ENCODE measurements at places on chromosomes 6 and 20. TPM values are rescaled to one million over a fixed set of nuclear protein-coding genes. Genes with fewer than 3 reads are reported as not detected.

DNA sequence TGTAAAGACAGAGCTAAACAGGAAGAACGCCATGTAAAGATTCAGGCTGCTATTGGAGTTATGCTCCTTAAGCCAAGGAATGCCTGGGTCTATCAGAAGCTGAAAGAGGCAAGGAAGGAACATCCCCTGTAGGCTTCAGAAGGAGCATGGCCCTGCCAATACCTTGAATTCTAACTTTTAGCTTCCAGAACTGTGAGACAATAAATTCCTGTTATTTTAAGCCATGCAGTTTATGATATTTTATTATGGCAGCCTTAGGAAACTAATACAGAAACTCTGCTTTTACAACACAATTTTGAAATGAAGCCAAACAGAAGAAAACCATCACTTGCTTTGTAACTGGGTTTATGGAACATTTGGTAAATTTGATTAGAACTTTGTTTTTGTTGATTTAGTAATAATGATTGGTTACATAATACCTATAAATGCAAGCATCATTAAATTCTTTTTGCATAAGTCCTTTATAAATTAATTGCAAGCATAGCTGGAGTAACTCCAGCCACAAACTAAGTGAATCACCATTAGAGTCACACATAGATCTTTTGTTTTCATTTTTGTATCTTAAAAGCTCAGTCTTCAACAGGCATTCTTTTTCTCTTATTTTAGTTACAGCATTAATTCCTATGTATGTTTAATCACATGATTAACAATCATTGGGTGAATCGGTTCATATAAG is 33.5 kb upstream of the TSPYL1 start:
- DNase-seq, result peak; percentile 48

GRCh38 chr6:138115877-138116660 is 8.8 kb upstream of the PERP start:
- DNase-seq, result peak; percentile 82

GRCh38 chr20:40676491-40677269 is 12.4 kb downstream of the MAFB start:
- DNase-seq, result no peak

- DNase-seq, result no peak
Observed at GRCh38 chr6:45512717-45513116, 135.0 kb upstream of the SUPT3H start.

DNA sequence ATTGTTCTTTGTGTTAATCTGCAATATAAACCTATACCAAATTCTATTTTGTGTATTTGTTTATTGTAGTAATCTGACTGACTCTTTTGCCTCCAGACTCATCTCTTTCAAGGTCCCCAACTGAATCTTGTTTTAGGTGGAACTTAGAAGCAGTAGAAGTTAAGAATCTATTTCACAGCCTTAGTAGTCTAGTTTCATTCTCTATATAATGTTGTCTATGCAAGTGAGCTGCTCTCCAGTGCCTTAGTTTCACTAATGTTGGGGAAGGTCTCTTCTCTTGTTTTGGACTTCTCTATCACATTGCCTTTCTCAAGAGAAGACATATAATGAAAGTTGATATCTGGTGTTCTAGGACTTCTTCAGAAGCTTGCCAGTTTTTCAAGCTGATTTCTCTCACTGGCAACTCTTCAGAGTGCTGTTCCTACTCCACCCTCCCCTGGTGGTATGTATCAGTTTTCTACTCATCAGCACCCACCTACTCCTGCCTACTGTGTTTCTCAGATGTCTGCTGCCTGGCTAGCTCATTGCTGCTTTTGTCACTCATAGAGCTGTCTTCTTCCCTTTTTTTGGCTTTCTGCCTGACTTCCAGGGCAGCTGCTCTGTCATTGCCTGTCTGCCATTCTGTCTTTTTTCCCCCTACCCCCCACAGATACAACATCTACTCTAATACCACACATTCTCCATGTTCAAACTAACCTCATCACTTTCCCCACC is 82.1 kb downstream of the PTPRA start:
- DNase-seq, result no peak

GRCh38 chr6:142781129-142781528 is 163.8 kb downstream of the HIVEP2 start:
- no peak for DNase-seq

DNA sequence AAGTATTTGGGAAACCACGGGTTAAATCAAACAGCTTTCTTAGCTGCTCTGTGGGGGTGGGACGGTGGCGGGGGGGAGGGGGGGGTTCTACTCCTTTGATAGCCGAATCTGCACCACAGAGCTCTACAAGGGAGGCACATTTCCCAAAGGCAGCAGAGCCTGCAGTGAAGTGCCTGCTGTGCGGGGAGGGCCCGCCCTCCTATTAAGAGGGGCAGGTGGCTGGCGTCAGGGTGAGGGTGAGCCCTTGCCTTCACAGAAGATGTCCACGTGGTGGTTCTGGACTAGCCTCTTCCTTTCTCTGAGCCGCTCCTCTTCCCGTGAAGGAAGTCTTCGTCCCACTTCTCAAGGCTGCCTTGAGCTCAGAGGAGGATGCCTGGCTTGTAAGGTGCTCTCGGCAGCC is 174.9 kb upstream of the THBS2 start:
- no peak for DNase-seq

DNA sequence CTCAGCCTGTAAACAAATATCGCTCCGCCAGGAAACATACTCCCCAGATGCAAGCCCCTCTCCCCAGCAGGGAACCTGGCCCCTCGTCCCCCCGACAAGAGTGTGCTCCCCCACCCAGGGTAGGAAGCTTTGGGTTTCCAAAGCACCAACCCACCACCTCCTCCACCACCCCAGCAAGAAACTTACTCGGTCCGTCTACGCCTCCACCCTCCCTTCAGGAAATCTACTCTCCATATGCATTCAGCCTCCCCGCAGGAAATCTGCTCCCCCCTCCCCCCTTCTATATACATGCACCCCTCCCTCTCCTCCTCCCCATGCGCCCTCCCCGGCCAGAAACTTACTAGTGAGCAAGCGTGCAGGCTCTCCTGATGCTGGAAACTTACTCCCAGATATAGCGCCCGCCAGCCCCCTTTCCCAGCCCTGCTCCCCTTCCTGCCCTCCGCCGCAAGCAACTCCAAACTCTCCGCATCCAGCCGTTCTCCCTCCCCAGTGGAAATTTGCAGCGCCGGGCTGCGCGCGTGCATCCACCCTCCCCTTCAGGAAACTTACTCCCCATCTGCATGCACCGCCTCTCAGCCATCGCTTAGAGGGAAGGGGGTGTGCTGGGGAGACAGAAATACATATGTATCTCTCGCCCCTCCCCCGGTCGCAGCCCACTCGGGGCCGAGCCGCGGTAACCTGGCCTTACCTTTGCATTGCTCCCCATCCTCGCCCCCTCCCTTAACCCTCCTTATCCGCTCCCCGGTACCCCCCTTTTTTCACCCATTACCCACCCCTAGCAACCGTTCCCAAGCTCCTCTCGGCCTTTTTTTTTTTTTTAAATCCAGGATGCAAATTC is at the start of gene TRERF1:
Gene TRERF1 (minus strand): TSS at position 594 of the 838 bp plus-strand sequence. CDS start 182,336 bp downstream, outside the sequence.
- peak; percentile 70 for DNase-seq

DNA sequence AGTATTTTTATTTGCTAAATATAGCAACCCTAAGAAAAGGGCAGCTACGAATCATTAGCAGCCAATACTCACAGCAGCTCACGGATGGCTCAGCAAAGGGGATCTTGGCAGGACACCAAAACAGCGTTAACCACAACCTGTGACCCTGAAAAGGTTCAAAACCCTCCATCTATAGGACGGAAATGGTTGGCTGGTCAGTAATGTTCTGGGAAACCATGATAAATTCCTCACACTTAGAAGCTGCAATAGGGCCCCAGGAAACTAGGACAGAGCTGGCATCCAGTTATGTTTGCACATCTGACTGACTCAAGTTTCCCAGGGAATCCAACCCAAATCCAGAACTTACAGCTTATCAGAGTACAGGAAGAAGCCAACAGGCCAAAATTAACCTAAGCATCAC is 30.9 kb upstream of the PTPRT start:
- DNase-seq, result peak; percentile 70

DNA sequence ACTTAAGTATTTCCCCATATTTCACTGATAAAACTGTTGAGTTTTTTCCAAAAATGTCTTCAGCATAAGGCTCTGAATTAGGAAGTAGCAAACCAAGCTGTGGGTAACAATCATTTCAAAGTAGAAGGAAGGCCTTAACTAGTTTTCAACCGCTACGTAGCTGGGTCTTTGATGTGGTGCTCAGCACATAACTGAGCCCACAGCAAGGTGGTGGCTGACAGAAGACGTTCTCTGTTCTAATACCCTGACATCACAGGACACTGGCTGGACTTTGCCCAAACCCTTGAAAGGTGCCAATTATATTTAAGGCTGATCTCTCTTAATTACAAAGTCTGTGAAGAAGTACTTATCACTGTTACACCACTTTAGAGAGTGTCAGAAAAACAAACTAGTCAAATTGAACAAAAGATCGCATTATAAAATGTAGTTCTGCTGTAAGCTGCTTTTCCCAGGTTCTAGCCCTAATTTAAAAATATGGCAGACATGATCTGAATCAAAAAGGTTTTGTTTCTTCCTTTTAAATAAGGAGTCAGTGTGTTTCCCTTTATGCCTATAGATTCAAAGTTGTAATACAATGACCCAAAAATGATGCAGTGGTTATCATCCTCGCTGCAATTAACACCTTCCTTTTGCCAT is 26.7 kb downstream of the MAN1A1 start:
- DNase-seq, result no peak

DNA sequence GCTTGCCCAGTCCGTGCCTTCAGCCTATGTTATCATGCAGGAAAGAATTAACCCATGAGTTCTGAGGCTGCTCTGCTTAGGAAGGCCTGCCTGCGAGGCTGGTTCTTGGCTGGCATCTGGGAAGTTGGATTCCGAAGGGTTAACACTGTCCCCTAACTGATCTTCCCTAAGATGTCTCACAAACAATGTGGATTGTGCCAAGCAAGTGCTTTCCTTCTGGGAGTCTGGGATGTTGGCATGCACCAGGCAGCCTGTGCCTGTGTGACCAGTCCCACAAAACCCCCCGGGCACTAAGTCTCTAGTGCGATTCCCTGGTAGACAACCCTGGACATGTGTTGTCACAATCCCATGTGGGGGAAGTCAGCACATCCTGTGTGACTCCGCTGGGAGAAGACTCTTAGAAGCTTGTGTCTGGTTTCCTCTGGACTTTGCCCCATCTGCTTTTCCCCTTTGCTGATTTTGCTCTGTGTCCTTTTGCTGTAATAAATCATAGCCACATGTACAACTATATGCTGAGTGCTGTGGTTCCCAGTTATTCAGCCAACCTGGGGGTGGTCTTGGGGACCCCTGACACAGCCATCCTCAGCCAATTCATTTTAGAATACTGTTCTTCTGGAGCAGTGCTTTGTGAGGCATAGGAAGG is 83.8 kb downstream of the SLC22A23 start:
- DNase-seq, result no peak

DNA sequence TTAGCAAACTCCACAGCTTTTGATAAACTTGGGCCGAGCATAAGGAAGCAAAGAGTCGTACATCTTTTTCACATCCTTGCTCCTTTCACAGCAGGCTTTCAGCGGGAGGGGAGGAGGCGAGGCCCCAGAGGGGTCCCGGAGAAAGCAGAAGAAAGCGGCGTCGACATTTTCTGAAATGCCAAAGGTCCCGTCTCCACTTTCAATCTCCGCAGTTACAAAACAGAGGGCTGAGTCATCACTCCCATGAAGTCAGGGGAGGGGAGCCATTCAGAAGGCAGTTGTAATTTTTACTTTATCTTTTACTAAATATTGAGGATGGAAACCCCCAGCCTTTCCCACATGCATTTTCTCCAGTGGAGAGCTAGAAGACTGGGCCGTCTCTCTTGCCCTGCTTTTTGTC is 174.2 kb upstream of the THBS2 start:
- peak; percentile 58 for DNase-seq

DNA sequence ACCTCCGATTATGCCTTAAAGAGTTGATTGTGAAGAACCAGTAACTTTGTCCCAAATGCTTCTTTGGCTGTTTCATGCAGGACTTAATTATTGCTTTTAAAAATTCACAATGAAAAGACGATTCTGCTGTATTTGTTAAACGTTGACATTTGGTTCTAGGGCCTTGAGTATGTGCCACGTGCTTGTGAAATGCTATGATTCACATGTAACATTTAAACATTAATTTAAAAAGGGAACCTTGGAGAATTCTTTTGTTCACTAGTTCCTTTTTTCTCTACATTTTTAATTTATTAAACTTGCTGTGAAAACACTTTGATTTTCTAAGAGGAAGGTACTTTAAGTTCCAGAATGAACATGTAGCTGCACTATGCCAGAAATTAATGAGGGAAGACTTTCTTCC is 9.5 kb downstream of the GZF1 start:
- DNase-seq, result no peak

- no peak for DNase-seq
Observed at GRCh38 chr20:20407891-20408805, 40.2 kb downstream of the INSM1 start.

DNA sequence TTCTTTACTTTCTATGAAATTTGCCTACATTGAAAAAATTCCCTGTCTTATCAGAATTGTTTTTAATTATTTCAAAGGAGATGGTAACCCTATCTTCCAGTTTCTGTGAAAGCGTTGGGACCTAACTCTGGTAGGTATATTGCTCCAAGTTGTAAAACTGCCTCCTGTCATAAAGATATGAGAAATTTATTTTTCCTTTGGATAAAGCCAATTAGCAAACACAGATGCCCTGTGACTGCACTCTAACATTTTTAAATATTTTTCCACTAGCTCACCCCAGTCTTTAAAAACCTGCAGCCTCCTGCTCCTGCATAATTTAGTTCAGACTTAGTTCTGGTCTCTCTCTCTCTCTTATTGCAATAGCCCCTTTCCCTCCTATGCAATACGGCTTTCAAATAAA is 39.0 kb upstream of the CRISP1 start:
- no peak for DNase-seq

- peak; percentile 46 for DNase-seq
Observed at GRCh38 chr6:157110607-157111006, 212.7 kb downstream of the TMEM242 start.

GRCh38 chr6:1335367-1336037 is 23.6 kb downstream of the FOXQ1 start:
- peak; percentile 87 for DNase-seq

DNA sequence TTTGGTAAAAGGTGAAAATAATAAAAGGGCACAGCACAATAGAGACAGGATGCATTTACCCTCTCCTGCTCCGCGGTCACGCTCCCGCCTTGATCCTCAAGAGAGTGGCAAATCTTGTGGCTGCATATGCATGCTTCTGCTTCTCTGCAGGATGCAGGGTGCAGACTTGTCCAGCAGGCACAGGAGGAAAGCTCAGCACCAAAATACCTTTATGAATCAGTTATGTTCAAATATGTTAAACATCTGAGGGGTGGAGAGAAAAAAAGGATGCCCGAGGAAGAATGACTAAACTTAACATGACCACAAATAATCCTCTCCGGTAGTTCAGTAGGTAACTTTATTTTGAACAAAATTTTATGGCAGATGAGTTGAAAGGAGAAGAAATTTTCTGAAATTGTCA is 366.1 kb upstream of the SOX4 start:
- DNase-seq, result no peak

- DNase-seq, result no peak
Observed at GRCh38 chr20:50198180-50198666, 7.6 kb downstream of the CEBPB start.

The NOTCH4 gene
- 1.1 TPM for total RNA-seq

The MMS22L gene
- total RNA-seq, result 11.4 TPM

The FKBP1C gene
- total RNA-seq, result 0.33 TPM

The FAM83C gene
- total RNA-seq, result not detected

The FHL5 gene
- total RNA-seq, result not detected

The C20orf144 gene
- 0.18 TPM for total RNA-seq

The HS3ST5 gene
- 0.09 TPM for total RNA-seq

The MICB gene
- total RNA-seq, result 3.4 TPM

The C6orf58 gene
- total RNA-seq, result not detected

The MYLK2 gene
- total RNA-seq, result not detected

The TASP1 gene
- total RNA-seq, result 6.5 TPM

The DSP gene
- 4.3 TPM for total RNA-seq

Measured in fibroblast of the aortic adventitia (primary cell).